GM18507 (cell line): ENCODE measurements at places on chromosomes 7 and 10.

DNA sequence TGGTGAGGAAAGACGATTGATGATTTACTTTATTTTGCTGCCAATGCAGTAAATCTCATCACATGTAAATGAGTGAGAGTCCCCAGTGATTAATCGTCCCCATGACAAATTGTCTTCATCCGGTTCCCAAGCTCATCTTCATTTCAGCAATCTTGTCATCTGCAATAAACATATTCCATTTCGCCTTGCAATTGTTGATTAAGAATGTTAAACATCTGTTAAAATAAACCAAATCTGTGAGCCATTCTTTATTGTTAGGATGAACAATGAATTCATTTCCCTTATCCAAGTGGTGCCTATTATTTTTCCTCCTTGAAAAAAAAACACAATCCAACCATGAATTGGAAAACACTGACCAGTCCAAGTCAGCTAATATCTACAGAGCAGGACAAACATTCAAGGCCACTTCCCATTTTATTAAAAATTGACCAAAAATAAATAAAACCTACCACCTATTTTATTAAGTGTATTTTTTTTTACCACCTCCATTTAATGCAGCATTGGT, 36.5 kb downstream of the NPS start:
- no peak for DNase-seq

- no peak for DNase-seq
Observed at GRCh38 chr7:54076616-54077015, 465.6 kb upstream of the VSTM2A start.

GRCh38 chr7:157916946-157917640, 580.3 kb downstream of the DNAJB6 start:
- no peak for DNase-seq

- no peak for DNase-seq
Observed at GRCh38 chr7:159240962-159241361, 96.3 kb upstream of the VIPR2 start.

GRCh38 chr7:67781841-67782240, 785.2 kb downstream of the TYW1 start:
- no peak for DNase-seq

DNA sequence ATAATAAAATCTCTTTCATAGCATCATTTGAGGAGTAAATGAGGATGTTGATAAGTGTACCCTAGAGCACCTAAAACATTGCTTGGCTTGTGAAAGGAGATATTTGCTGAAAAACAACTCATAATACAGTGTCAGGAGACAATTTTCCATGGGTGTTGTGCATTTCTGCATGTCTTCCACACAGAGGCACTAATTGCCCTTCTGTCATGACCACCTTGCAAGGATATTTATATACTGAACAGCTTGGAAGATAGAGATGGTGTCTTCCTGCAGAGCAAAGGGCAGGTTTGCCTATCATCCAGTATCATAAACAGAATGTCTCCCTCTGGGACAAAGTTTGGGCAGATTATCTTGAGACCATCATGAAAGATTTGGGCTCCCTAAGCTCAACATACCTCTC, 495.2 kb upstream of the LRRN3 start:
- DNase-seq = no peak

- no peak for DNase-seq
Observed at GRCh38 chr7:16801579-16801978, 3.2 kb downstream of the AGR2 start.

- DNase-seq = no peak
Observed at GRCh38 chr7:137681657-137682562, 164.9 kb downstream of the DGKI start.

- DNase-seq = no peak
Observed at GRCh38 chr10:113069595-113069994, 119.5 kb downstream of the TCF7L2 start.

GRCh38 chr7:90603346-90603745, 7.2 kb downstream of the CDK14 start:
- no peak for DNase-seq

DNA sequence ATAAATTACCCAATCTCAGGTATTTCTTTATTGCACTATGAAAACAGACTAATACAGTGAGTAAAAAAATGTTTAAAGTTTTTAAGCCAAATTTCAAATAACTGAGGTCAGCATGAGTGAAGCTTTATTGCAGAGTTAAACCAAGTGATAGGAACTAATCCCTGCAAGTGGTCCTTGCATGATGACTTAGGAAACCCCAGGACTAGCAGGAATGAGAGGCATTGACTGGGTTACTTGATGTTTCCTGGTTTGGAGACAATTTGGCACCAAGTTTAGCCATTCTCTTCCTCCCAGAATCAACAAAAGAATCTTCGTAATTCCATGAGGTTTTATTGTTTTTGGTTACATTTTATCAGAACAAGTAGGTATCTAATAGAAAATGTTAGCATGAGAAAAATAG, 194.2 kb downstream of the BICC1 start:
- DNase-seq = no peak

GRCh38 chr7:151056666-151057505, 811 bp downstream of the CDK5 start:
- no peak for DNase-seq

- no peak for DNase-seq
Observed at GRCh38 chr7:131026297-131027000, 292.4 kb upstream of the KLF14 start.

- DNase-seq = no peak
Observed at GRCh38 chr7:2566890-2567678, 8.3 kb downstream of the IQCE start.

- DNase-seq = no peak
Observed at GRCh38 chr7:47827351-47827756, 120.9 kb downstream of the PKD1L1 start.

DNA sequence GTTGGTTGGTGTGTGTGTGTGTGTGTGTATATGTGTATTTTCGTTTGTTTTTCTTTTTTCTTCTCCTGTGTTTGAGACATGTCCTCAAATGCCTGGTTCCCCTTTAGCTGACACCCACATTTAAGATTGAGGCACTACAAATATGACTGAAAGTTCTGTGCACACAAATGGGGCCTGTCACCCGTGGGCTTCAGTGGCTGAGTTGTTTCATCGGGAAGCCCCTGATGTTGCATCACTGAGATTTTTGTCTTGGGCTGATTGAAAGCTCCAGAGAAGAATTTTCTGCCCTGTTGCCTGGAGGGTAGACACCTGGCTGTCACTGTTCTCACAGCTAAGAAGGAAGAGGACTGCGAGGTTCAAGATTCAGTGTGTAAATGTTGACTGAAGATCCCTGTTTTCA, 283.8 kb upstream of the C7orf33 start:
- DNase-seq = no peak

GRCh38 chr7:112192236-112193154, 13.7 kb downstream of the DOCK4 start:
- no peak for DNase-seq

- DNase-seq = no peak
Observed at GRCh38 chr10:71090330-71090729, 122.0 kb upstream of the UNC5B start.

GRCh38 chr10:101293007-101293723, 60.8 kb upstream of the BTRC start:
- no peak for DNase-seq

DNA sequence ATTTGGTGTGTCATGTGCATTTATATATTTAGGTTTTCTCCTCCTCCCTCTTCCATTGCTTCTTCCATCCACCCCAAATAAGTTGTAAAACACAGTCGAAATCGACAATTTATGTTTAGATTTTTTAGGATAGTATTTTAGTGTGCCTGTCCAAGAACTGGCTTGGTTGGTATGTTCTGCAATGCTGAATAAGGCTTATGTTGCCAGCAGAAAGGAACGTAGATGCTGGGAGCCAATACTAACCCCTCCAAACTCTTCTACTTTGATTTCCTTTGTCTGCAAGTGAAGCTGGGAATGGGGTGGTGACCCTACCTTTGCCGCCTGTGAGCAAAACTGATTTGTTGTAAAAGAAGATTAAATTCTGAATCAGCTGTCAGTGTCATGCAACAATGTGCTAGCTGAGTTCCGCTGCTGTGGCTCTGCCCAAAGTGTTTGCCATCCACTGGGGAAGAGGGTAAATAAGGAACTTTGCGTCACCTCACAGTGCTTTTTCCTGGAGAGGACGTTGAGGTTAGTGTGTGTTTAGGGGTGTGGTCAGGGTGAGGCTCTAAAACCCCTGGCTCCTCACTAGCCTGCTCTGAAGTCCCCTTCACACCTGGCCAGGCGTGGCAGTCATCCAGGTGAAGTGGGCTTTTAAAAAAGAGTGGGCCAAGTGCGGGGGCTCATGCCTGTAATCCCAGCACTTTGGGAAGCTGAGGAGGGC, 44.4 kb downstream of the TACC2 start:
- DNase-seq = no peak

GRCh38 chr7:85529831-85530230, 343.0 kb upstream of the SEMA3D start:
- DNase-seq = no peak

DNA sequence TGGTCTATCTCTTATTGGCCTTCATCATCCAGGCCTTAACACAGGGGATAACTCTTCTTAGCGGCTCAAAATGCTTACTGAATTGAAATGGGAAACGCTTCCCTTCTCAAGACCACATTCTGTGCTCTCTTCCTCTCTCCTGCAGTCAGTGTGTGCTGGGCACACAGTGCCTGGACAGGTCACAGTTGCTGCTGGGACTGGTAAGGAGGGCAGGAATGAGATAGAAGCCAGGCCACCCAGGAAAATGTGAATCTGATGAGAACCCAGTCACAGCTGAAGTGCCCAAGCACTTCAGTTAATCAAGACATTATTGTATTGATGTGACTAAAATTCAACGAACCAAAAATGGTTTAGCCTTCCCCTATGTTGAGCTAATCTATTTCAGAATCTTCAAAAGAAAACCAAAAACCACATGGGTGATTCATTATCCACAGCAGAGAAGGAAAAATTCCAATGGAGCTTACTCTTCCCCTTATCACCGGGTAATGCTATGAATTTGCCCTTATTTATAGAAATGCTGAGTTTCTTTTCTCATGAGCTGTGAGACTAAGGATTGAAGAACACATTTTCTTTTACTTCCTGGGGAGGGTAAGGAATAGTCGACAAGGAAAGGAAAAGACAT, 41.2 kb upstream of the PLPP4 start:
- no peak for DNase-seq

- no peak for DNase-seq
Observed at GRCh38 chr7:90645784-90646183, 49.7 kb downstream of the CDK14 start.

GRCh38 chr7:7100432-7100849, 81.9 kb upstream of the C1GALT1 start:
- DNase-seq = no peak

DNA sequence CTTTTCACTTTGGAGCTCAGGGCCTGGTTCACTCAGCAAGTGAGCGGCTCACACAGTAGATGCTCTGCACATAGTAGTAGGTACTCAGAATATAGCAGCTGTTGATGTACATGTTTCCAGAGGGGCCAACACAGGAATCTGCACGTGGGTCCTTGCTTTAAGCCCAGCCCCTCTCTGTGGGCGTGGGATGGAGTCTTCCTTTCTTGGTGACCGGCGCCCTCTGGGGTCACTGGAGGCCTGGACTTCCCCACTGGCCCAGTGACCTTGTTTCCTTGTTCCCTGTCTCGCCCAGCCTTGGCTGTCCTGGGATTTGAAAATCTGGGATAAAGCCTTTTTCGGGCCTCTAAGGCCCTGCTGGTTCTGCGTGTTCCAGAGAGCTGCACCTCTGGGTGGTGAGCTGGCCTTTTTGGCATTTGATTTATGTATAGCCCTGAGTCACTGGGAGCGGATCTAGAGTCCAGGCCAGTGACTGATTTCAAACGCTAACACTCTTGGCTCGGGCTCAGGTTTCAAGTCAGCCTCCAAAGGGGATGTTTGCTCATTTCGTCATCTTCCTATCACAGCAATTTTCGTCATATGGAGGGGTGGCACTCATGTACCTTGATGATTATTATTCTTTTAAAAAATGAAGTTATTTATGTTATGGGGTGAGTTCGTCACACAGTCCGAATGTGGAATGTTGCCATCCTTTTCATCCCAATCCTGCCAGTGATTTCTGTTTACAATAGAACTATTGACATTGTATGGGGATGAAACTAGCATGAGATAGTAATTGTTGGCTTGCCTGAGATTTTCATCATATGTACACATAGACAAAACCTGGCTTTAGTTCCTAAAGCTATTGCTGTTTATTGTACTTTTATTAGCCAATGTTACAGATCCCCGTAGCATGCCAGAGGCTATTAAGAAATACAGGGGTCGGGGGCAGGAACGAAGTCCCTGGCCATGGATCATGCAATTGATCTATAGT, 65.5 kb downstream of the CUX1 start:
- DNase-seq = no peak

DNA sequence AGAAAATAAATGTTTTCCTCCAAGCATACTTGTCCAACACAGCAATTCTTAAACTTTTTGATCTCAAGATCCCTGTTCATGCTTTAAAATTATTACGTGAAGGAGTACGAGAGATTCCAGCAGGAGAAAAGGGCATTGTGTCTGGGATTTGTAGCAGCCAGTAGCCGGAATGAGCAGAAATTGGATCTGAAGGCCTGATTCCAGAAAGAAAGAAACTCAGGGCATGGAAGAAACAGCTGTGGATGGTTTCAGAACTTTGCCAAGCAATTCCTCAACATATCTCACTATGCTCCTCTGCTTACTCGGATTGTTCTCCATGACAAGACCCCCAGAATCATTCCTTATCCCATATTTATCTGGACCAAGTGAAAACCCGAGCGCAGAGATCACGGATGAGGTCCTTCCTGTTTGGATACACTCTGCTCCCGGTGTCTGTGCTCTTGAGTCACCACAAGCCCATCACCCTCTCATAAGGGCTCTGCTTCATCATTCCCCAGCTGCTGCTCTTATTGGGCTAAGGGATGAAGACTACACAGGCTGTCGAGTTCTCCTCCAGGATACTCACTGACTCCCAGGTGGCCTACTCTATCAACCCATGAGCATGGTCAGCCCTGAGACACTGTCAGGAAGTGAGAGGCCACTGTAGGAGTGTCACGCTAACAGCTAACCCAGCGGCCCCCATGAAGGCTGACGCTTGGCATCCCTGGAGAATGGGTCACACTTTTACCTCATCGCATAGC, 121.0 kb upstream of the LANCL2 start:
- no peak for DNase-seq

GRCh38 chr10:17175551-17175950, 25.9 kb downstream of the TRDMT1 start:
- no peak for DNase-seq

- no peak for DNase-seq
Observed at GRCh38 chr7:73622527-73622908, 1.8 kb downstream of the MLXIPL start.

- DNase-seq = no peak
Observed at GRCh38 chr7:20350996-20351692, 20.4 kb downstream of the ITGB8 start.

GRCh38 chr10:93680412-93681047, 21.9 kb downstream of the FRA10AC1 start:
- DNase-seq = no peak
